ENCODE measurements at places on chromosomes 16 and 17.

- DNase-seq = no peak
Measured at GRCh38 chr17:62110923-62111484, 45.9 kb upstream of the MED13 start.

DNA sequence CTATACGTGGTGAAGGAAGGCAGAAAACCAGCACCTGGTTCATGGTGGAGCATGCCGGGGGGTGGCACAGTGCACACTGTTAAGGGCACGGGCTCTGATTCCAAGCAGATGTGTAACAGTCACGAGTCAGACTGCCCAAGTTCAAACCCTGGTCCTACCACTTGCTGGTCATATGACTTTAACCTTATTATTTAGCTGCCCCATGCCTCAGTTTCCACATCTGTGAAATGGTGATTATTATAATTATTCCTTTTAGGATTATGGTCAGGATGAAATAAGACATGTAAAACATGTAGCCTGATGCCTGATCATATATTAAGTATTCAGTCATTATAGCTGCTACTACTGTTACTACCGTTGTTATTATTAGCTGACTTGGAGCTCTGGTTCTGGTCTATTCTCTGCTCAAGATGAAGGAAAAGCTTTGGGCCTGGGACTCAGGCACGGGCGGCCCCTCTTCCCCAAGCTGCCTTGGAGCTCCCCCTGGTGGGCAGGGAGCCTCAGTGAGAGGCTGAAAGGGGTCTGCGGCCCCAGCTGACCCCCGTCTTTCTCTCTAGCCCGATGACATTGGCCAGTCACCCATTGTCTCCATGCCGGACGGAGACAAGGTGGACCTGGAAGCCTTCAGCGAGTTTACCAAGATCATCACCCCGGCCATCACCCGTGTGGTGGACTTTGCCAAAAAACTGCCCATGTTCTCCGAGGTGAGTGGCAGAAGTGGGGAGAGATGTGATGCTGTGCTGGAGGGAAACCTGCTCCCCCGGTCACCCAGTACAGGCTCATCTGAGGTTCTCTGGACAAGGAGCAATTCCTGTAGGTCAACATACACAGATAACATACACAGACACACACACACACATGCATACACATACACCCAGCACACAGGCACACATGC lies 14.0 kb downstream of the NR1D1 start:
- DNase-seq = peak; percentile 54

- no peak for DNase-seq
Measured at GRCh38 chr16:1487395-1488053, 1.2 kb downstream of the PTX4 start.

GRCh38 chr17:1038459-1039122 lies 41.7 kb downstream of the TIMM22 start:
- DNase-seq = no peak

DNA sequence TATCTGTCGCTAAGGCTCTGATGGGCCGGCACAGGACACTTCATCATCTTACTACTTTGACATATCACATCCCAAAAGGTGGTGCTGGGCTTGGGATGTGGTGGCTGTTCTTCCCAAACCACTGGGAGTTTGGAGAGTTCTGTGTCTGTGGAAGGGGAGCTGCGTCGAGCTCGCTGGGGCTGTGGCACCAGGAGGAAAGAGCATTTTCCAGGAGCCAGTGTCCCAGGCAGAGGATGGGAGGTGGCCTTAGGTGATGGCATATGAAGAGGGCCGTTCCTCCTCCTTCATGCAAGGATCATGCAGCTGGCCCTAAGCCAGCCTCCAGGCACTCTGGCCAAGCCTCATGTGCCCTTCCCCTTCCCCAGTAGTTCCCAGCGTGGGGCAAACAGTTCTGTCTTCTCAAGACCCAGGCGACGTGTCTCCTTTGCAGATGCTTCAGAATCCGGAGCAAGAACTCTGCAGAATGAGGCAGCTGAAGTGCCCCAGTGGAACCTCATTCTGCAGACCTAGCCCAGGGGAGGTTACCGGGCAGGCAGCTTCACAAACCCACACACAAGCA lies 89.4 kb upstream of the TNRC6C start:
- DNase-seq = no peak

- DNase-seq = no peak
Measured at GRCh38 chr17:17580662-17581470, 10.6 kb downstream of the PEMT start.

DNA sequence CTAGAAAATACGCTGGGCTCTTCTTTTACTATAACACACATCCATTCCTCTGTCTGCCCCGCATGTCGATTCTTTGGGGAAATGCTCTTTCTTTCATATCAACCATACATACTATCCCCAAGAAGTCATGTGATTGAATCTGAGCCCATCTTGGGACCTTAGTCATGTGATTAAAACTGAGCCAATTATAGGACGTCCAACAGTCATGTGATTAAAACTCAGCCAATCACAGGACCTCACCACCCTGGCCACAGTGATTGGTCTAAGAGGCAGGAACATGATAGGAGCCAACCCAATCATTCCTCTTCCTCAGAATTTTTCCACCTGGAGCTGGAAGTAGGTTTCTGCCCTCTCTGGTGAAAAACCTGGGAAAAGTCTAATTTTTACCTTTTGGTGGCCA lies 78.8 kb downstream of the TMEM114 start:
- DNase-seq = no peak

- no peak for DNase-seq
Measured at GRCh38 chr17:33012522-33013033, 20.9 kb downstream of the SPACA3 start.

DNA sequence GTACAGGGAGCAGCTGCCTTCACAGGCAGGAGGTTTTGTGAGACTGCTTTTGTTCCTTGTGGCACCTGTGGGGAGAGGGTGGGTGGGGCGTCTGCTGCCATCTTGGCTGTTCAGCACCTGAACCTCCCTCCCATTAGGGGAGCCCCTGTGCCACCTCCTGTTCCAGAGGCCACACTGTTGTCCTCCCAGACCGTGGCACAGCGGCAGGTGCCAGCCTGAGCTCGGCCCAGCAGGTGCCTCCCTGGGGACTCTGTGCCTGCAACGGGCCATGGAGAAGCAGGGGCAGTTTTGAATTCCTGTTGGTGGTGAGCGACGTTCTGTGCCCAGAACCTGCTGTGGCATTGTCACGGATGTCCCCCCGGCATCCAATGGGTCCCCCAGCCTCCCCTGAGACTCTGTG lies 9.9 kb downstream of the LGALS3BP start:
- DNase-seq = no peak

GRCh38 chr17:76005263-76006149 lies 4.9 kb downstream of the CDK3 start:
- DNase-seq = peak; percentile 79

- no peak for DNase-seq
Measured at GRCh38 chr16:51875834-51876600, 670.9 kb downstream of the TOX3 start.

DNA sequence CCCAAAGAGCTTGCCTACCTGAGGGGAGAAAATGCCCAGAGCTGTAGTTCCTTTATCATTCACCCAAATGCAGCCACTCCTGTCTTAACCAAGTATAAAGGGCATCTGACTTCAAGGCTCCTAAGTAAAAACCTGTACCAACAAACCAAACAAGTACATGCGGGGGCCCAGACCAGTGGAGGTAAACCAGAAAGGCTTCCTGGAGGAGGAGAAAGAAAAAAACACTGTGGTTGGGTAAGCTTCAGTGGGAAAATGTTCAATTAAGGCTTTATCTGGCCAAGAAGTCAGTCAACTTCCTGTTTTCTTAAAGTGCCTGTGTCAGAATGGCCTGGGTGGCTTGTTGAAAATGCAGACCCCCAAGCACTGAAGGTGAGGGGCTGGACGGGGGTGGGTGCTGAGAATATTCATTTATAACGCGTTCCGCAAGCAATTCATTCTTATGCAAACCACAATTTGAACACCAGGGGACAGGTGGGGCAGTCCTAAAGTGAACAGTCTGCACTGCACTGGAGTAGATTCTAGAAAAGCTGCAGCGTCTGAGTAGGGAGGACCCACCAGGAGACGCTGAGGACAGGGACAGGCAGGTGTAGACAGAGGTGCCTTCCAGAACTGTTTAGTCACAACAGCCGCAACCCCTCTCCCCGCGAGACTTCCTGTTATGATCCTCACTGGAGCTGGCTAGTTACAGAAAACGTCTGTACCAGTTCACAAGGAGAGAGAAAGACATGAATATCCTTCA lies 467.1 kb downstream of the SOX9 start:
- no peak for DNase-seq

GRCh38 chr16:69613378-69614154 lies 47.8 kb downstream of the NFAT5 start:
- no peak for DNase-seq

- no peak for DNase-seq
Measured at GRCh38 chr16:20064931-20065330, 8.8 kb downstream of the GPR139 start.

GRCh38 chr16:12781777-12782176 lies 21.9 kb downstream of the CPPED1 start:
- DNase-seq = no peak

- DNase-seq = peak; percentile 41
Measured at GRCh38 chr17:48037036-48037837, at the start of gene COPZ2. TSS of gene COPZ2 (minus strand) at chr17:48037797. CDS start at chr17:48037777, 20 bp downstream.

DNA sequence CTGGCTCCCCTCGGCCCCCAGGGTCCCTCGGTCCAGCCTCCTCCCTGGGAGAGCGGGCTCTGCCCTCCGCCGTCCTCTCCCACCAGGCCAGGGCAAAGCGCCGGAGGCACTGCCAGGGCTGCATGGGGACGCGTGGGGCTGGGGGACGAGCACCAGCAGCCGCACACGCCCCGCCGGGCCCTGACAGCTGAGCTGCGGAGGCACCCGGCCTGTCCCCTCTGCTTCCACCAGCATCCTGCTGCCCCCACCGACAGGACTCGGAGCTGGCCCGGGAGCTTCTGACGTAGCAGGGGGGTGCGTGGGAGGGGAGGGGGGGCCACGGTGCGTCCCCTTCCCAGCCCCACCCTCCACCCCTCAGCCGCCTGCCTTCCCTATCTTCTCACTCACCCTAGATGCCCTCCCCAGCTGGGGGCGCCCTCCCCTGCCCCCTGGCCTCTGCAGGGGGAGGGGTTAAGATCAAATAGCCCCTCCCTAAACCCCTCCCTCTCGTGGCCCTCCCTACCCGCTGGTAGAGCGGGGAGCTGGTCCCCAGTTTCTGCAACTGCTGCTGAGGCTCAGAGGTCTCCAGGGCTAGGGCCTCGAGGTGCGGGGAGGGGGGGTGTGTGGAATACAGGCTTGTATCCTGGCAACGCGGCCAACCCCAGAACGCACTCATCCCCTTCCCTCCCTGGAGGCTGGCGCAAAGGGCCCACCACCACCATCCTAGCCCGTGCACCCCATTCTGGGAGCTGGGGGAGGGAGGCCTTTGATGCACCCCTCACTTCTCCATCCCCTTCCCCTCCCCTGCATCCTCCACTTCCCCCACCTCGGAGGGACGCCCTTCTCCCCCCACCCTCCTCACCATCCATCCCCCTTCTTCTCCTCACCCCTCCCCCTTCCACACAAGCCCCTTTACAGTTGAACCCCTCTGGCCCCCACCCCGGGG lies 1.0 kb downstream of the SRCIN1 start:
- no peak for DNase-seq

- DNase-seq = no peak
Measured at GRCh38 chr16:20313741-20314140, 13.6 kb downstream of the GP2 start.

DNA sequence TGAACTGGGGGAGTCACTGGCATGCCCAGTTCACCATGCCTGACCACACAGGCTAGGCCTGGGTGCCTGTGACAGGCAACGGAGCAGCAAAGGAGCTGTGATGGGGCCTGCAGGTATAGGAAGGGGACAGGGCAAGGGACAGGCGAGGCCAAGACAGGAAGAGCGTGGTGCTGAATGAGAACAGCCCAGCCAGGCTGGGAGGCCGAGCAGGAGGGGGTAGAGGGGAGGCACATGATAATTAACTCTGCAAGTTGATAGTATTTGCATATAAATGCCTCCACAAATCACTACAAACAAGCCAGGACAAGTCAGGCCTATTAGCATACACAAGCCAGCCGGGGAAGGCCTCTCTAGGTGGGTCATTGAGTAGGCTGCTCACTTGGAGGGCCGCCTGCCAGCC lies 7.8 kb downstream of the ZFHX3 start:
- no peak for DNase-seq

GRCh38 chr16:4994719-4995434 lies 36.7 kb downstream of the SEC14L5 start:
- DNase-seq = no peak

GRCh38 chr16:27867122-27868110 lies 196.1 kb downstream of the GSG1L start:
- no peak for DNase-seq

- DNase-seq = no peak
Measured at GRCh38 chr16:5465714-5466113, 368.1 kb upstream of the EEF2KMT start.

GRCh38 chr16:65521633-65522328 lies 399.9 kb upstream of the CDH11 start:
- no peak for DNase-seq

DNA sequence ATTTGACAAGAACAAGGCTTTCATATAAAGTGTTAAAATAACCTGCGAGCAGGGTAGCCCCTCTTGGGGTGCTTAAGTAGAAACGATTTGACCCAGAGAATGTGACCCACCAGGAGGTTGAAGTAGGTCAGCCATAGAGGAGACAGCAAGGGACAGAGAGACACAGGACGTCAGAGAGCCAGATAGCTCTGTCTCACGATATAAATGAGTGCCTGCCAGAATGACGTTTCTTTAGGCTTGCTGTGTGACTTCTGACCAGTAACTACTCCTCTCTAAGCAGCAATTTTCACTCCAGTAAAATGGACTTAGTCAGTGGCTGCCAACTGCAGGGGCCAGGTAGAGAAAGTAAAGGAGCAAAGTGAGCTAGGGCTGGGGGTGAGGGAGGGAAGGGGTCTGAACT lies 473.0 kb upstream of the C16orf82 start:
- DNase-seq = no peak

DNA sequence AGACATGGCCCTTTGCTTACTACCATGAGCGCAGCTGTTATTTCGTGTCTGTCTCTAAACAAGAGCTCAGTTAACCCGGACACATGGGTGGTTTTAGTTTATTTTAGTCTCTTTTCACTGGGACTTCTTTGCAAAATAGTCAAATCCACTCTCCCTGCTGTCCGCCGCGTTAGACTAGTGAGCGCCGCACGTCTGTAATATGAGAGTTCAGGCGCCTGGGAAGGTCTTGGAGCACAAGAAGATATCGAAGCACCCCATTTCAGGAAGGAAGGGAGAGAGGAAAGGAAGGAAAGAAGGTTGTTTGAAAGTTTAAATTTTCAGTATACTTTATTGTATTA lies 111.0 kb upstream of the CHMP6 start:
- DNase-seq = no peak

GRCh38 chr16:64406770-64407181 lies 715.1 kb downstream of the CDH11 start:
- no peak for DNase-seq

DNA sequence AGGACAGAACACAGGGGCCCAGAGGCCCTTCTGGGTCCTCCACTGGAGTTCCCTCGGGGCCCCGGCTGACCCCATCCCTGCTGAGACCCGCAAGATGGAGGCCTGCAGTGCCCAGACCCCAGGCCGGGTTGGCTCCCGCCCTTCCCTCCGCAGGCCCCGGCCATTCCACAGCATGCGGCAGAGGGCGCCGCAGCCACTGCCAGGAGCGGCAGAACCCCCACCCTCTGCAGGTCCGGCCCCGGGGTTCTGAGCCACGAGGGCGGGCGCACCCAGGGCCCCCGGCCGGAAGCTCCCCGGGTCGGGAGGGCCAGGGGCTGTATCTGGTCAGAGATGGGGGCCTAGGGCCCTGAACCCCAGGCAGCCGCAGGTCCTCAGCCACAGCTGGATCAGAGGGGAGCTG lies 2.4 kb upstream of the PERCC1 start:
- no peak for DNase-seq

GRCh38 chr17:77131904-77132303 lies 8.9 kb upstream of the SEC14L1 start:
- no peak for DNase-seq

GRCh38 chr16:68487669-68488068 lies 39.4 kb upstream of the SMPD3 start:
- DNase-seq = no peak
